Astrocyte (in vitro differentiated cells and primary cell): ENCODE measurements at places on chromosomes 16 and 17. TPM values are rescaled to one million over a fixed set of nuclear protein-coding genes. Genes with fewer than 3 reads are reported as not detected.

DNA sequence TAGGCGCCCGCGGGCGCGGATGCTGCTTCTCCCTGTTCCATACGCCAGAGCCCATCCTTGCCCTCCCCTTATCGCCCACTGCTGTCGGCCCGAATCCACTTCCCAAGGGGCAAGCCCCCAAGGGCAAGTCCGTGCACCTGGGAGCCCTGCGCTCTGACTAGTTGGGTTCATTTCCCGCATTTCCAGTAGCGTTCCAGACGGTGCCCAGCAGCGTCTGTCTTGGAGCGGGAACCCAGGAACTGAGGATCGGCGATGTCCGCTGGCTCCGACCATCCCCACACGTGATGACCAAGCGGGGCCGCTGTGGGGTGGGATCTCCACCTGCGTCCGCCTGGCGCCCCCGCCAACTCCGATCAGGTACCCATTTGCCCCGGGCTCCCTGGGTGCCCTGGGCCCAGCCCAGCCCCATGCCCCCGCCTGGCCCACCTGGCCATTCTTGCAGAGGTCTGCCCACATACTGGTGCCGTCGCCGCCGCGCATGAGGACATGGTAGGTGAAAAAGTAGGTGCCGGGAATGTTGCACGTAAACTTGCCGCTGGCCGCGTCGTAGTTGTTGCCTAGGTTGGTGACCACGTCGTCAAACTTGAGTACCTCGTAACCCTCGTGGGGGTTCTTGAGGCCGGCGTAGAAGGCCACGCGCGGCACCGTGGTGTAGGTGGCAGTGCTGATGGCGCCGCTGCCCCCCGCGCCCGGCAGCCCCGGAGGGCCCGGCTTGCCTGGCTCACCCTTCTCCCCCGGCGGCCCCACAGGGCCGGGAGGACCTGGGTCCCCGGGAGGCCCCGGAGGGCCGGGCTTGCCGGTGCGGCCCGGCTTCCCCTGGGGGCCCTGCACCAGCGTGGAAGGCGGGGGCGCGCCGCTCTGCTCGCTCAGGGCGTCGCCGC is 837 bp downstream of the C1QL1 start:
- no peak overlapping the region for H3K4me3 ChIP-seq
- H3K27ac ChIP-seq, result no peak overlapping the region
- H3K27me3 ChIP-seq, result peaks cover 33% of the 10 kb centered on the region
- no peaks in the 10 kb centered on the region for H3K36me3 ChIP-seq

DNA sequence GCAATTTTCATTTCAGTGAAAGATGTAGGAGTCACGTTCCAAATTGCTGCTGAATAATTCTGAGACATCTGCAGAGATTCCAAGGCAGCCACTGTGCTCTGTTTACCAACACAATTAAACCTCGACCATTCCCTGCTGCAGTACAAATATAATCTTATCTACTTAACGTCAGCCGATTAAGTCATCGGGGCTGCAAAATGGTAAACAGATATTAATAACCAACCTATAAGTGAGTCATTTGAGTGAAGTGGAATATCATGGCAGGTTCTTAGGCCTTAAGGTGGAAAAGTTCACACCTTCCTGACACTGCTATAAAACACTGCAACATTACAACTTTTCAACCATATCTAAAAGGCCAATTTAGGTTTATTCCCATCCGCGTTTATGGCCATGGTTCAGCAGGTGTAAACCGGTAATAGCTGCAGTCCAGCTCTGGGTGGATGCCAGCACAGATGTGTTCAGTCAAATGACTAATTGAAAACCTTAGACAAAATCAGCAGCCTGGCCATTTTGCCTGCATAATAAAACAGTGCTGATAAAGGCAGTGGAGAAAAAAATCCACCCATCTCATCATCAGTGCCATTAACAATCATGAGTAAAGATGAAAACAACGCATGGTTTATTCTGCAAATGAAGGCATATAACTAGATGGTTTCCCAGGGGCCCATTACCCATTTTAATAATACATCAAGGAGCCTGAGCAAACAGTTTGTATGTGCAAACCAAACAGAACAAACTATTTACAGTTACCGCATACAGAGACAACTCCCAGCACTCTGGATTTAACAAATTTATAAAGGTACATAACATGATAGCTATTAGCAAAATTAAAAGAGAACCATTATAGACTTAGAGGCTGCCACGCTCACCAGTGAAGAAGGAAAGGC is 202.9 kb upstream of the IRX3 start:
- DNase-seq, result no peak
- no peak overlapping the region for H3K27ac ChIP-seq
- no peaks in the 10 kb centered on the region for H3K27me3 ChIP-seq
- no peak overlapping the region for H3K4me3 ChIP-seq
- no peaks in the 10 kb centered on the region for H3K36me3 ChIP-seq

DNA sequence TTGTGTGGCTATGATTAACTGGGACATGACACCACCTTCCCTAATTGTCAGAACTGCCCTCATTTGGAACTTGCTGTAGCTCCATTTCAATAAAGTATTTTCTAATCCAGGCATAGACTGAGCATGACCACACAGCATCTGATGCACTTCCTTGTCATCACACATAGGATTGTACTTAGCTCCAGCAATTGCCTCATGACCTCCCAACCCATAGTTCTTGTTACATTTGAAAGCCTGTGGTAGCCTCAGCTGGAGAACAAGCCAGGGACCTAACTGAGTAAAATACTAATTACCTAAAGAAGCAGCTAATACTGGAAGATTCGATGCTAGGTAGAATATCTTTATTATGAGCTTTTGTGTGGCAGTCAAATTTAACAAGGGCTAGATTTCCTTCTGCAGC is 187.3 kb upstream of the KIF2B start:
- no peaks in the 10 kb centered on the region for H3K36me3 ChIP-seq
- no peak overlapping the region for H3K4me3 ChIP-seq
- H3K4me1 ChIP-seq, result no peaks in the 10 kb centered on the region
- H3K27ac ChIP-seq, result no peak overlapping the region
- H3K27me3 ChIP-seq, result no peaks in the 10 kb centered on the region
- DNase-seq, result no peak

DNA sequence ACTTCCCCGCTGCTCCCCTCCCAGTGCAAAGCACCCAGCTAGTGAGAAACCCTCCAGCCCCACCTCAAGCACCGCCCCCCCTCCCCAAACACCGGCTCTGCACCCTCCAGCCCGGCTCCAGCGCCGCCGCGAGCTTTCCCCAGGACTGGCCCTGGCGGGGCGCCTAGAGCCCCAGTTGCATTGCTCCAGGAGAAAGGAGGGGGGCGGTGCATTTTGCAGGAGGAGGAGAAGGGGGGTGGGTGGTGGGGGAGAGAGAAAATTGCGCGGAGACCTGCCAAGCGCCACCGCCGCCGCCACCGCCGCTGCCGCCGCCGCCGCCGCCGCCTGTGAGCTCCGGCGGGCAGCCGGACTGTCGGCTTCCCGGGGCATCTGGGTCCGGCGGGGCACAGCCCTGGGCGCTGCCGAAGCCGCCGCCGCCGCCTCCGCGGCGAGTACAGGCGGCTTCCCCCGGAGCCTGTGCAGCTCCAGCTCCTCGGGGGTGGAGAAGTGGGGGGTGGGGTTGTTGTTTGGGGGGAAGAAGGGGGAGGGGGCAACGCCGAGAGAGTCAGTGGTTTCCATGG is 333 bp upstream of the NOG start:
- peak; percentile 39 for DNase-seq
- H3K36me3 ChIP-seq, result no peaks in the 10 kb centered on the region
- H3K4me1 ChIP-seq, result peaks cover 25% of the 10 kb centered on the region
- H3K27ac ChIP-seq, result no peak overlapping the region
- peaks cover 34% of the 10 kb centered on the region for H3K27me3 ChIP-seq

Gene ADCY9
- 11.4 TPM in 2 replicates for total RNA-seq

Gene LRRC75A
- 0.36 TPM in 2 replicates for total RNA-seq
